T-helper 17 cell (primary cell): ENCODE measurements at places on chromosomes 12 and 14. TPM values are rescaled to one million over a fixed set of nuclear protein-coding genes. Genes with fewer than 3 reads are reported as not detected.

DNA sequence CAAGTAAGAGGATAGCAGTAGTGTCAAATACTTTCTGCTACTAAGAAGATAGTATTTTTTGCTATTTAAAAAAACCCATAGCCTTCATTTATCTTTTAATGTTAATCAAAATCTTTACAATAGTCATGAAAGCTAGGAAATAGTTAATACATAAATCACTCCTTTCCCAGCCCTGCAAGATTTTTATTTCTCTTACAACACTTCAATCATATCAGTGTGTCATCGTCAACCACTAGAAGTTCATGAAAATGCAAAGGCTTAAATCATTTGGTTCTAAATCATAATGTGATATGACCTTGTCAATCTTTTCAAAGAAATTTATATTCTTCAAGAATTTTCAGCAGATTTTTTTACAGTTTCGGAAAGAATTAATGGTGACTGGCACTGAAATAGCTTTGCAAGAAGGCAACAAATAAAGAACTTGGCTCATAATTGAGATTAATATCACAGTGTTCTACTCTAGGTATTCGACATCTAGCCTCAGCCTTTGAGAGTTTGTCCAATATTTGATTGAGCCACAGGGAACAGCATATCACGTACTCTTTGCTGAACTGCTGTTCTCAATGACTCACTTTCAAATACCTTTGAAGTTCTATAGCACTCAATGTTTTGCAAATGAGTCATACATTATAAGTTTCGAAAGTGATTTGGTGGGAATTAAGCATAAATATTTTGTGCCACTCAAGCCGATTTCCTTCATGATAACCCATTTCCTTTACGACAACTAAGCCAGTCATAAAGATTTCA, 384.0 kb upstream of the FOXG1 start:
- H3K4me1 ChIP-seq, result no peaks in the 10 kb centered on the region
- no peak for DNase-seq
- no peak overlapping the region for H3K4me3 ChIP-seq
- H3K27me3 ChIP-seq, result no peaks in the 10 kb centered on the region

- H3K4me3 ChIP-seq, result no peak overlapping the region
- no peak overlapping the region for H3K27ac ChIP-seq
- H3K27me3 ChIP-seq, result no peaks in the 10 kb centered on the region
- no peaks in the 10 kb centered on the region for H3K36me3 ChIP-seq
These were observed 12.1 kb upstream of the NXPH4 start for GRCh38 chr12:57204454-57204853.

DNA sequence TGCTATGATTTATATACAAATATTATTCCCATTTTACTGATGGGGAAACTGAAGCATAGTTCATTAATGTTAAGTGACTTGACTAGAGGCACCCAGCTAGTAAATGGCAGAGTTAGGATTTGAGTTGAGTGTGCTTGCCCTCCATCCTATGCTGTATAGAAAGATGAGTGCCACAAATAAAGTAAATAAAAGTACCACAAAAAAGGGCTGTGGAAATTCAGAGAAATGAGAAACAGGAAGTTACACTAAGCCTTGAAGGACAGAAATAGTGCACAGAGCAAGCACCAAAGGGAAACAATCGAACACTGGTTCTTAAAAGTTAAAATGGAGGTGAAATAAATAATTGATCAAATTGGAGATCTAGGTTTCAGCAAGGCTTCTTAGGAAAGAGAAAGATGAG, 9.2 kb upstream of the ABCD2 start:
- H3K27ac ChIP-seq, result peak overlapping the region; percentile 76
- H3K4me1 ChIP-seq, result peaks cover 23% of the 10 kb centered on the region
- no peaks in the 10 kb centered on the region for H3K27me3 ChIP-seq
- DNase-seq, result no peak
- H3K4me3 ChIP-seq, result peak overlapping the region; percentile 49

- no peak overlapping the region for H3K27ac ChIP-seq
- H3K4me3 ChIP-seq, result no peak overlapping the region
- H3K4me1 ChIP-seq, result no peaks in the 10 kb centered on the region
- H3K36me3 ChIP-seq, result no peaks in the 10 kb centered on the region
- H3K27me3 ChIP-seq, result no peaks in the 10 kb centered on the region
These were observed 108.2 kb upstream of the NAV3 start for GRCh38 chr12:77722536-77722935.

- H3K27me3 ChIP-seq, result peaks cover 28% of the 10 kb centered on the region
- DNase-seq, result no peak
- no peak overlapping the region for H3K4me3 ChIP-seq
- no peaks in the 10 kb centered on the region for H3K36me3 ChIP-seq
- H3K27ac ChIP-seq, result no peak overlapping the region
These were observed 97.2 kb upstream of the SLC35F4 start for GRCh38 chr14:57963071-57963470.

Gene ANO4
- not detected for total RNA-seq

Gene ARHGEF40
- 12.0 TPM for total RNA-seq

Gene SOAT2
- total RNA-seq, result 2.5 TPM
